ENCODE measurements at places on chromosomes 7 and 10. TPM values are rescaled to one million over a fixed set of nuclear protein-coding genes. Genes with fewer than 3 reads are reported as not detected.

GRCh38 chr7:28291559-28291958 is 111.0 kb upstream of the JAZF1 start:
- DNase-seq: no peak

GRCh38 chr7:30634193-30634626 is 39.5 kb downstream of the GARS1 start:
- no peak for DNase-seq

DNA sequence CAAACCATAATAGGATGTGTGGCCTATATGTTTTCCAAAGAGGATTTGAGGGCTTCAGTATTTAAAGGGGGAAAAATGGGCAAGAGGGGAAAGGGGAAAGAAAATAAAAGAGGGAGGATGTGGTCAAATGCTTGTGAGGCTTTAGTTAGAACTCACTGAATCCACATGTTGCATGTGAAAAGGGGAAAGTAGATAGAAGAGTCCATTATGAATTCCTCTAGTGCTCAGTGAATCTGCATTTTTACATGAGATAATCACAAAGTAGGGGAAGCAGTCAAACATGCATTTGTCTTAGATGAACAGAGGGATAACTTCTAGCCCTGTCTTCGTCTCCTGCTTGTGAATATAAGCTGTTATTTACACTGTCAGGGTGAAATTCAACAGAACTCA is 24.6 kb upstream of the AKAP9 start:
- DNase-seq: no peak

GRCh38 chr10:119546009-119546408 is 3.5 kb upstream of the RGS10 start:
- no peak for DNase-seq

DNA sequence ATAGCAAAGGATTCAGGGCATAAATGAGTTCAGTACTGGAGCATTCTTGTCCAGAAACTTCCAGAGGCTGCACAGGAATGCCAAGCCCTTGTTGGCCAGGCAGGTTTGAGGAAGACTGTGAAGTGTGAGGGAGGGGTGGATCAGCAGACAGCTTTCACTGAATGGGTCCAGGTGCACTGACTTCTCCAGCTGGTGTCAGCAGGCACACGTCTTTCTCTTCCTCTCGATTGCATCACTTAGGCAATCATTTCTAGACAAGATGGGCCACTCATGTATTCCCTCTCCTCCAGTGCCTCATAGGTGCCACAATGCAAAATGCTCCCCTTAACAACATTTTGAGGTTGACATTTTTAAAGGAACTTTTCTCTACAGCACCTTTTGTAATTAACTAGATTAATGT is 15.6 kb upstream of the PLEKHS1 start:
- no peak for DNase-seq

DNA sequence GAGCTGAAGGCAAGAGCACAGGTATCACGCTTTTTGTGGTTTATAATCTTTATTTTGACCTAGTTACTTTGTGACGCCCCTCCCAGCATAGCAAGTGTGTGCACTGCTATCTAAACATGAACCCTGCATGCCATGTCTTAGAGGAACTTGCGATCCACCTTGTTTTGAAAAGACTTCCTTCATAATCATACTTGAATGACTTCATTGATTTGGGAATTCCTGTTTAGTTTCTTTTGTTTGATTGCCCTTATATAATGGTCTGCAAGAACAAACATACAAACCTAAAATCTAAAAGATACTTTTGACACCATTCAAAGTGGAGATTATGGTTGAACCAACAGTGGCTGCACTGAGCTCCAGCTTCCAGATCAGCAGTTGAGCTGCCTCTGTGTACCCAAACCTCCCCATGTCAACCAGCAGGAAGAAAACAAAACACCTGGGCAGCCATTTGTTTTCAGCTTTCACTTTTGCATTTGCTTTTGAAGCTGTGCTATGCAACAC is 132.6 kb downstream of the CELF2 start:
- DNase-seq: no peak

DNA sequence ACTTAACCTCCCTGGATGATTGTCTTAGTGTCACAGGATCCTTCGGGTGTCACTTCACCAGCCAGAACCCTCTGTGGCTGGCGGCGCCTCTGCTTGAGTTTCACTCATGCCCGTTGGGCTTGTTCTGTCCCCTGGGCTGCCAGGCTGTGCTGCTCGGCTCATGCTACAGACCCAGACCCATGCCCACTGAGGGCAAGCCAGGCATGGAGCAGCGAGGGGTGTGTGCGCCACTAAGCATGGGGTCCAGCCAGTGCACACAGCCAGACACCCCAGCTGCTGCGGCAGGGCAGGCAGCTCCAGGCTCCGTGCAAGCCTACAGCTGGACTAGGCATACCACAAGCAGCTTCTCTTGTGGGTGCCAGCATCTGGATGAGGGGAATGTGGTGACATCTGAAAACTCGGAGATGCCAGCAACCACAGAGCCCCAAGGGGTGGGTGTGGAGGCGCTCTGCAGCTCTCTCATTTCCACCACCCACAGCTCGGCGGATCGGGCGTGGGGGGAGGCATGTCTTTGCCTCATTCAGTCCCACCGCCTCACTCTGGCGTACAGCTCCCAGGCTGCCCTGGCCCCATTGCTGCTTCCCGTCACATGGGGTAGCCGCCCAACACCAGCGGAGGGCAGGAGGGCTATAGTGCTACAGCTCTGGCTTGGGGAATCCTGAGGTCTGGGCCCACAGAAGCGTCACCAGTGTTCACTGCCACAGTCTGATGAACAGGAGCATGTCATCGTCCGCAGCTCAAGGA is 269.6 kb upstream of the LRGUK start:
- no peak for DNase-seq

GRCh38 chr10:103966671-103967447 is at the start of gene SLK:
Gene SLK, plus strand, starts transcription at chr10:103967140. Its CDS starts 606 bp downstream, at chr10:103967746.
- DNase-seq: no peak

- peak; percentile 15 for DNase-seq
Measured at GRCh38 chr7:142587578-142588191, 161.6 kb upstream of the PRSS1 start.

DNA sequence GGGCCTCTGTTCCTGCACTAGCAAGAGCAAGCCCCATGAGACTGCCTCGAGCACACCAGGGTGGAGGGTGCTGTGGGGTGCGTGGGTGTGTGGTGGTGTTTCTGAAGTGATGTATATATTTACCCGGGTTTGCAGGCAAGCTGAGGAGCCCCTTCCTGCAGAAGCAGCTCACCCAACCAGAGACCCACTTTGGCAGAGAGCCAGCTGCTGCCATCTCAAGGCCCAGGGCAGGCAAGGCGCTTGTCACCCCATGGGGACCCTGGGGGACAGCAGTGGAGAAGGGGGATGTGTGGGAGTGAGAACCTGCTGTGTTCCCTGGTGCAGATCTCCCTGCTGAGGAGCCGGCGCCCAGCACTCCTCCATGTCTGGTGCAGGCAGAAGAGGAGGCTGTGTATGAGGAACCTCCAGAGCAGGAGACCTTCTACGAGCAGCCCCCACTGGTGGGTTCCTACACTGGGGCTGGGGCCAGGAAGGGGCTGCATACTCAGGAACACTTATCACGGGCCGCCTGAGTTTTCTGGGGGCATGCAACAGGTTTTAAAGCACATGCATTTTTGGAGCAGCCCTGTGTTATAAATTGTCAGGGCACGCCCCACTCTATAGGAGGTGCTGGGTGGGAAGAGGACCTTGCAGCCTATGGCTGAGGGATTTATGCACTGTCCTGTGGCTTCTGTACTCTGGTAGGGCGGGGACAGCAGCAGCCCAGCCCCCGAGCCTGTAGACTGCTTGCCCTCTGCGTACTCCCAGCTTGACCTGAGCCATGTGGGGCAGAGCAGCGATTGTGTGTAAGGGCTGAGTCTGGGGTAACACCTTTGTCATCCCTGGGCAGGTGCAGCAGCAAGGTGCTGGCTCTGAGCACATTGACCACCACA is 5.9 kb downstream of the PGAM2 start:
- no peak for DNase-seq

DNA sequence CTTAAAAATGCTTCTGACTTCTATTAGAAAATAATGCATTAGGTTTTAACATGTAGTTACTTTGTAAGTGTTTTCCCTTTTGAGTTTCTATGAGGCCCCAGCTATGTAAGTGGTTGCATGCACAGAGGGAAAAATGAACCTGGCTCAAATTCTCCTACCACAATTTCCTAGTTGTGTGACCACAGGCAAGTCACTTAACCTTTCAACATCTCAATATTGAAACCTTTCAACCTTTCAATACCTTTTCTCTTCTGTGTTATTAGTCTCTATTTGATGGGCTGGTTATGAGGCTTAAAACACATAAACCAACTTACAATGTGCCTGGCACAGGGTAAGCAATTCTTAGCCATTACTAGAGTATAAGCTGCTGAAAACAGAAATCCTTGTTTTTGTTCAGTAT is 203.0 kb downstream of the KCND2 start:
- peak; percentile 21 for DNase-seq

DNA sequence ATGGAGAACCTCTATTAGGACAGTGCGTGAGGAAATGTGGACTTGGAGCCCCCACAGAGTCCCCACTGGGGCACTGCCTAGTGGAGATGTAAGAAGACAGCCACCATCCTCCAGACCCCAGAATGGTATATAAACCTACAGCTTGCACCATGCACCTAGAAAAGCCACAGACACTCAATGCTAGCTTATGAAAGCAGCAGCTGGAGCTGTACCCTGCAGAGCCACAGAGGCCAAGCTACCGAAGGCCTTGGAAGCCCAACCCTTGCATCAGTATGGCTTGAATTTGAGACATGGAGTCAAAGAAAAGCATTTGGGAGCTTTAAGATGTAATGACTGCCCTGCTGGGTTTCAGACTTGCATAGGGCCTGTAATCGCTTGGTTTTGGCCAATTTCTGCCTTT is 361.3 kb downstream of the ZNF248 start:
- no peak for DNase-seq

- no peak for DNase-seq
Measured at GRCh38 chr7:132953468-132953867, 128.4 kb downstream of the CHCHD3 start.

- no peak for DNase-seq
Measured at GRCh38 chr7:18647582-18647981, 152.0 kb downstream of the HDAC9 start.

DNA sequence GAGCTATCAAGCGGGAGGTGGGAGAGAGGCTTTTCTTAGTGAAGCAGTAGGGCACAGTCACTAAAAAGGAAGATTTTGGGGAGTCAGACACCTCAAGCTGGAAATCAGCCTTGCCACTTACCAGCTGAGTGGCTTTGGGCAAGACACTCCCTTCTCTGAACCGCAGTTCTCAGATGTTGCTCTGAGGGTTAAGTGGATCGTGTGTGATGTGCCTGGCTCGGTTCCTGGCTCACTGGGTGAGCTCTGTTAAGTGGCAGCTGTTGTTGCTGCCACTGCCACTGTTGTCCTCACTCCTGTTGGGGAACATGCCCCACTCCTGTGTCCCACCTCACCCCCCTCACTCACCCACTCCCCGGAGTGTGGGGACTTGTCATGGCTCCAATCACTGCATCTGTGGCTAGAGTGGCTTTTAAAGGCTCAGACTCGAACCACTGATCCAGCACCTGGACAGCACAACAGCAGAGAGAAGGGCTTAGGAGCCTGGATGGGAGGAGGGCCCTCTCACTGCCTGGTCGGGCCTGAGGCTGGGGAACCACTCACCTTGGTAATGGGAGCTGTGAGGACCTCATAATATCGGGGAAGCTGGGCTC is 20.0 kb downstream of the PYROXD2 start:
- DNase-seq: no peak

- DNase-seq: no peak
Measured at GRCh38 chr10:49299816-49300139, 808 bp downstream of the C10orf71 start.

GRCh38 chr7:159370-160270 is 32.8 kb upstream of the FAM20C start:
- no peak for DNase-seq

- no peak for DNase-seq
Measured at GRCh38 chr7:33137103-33137502, 7.7 kb downstream of the BBS9 start.

DNA sequence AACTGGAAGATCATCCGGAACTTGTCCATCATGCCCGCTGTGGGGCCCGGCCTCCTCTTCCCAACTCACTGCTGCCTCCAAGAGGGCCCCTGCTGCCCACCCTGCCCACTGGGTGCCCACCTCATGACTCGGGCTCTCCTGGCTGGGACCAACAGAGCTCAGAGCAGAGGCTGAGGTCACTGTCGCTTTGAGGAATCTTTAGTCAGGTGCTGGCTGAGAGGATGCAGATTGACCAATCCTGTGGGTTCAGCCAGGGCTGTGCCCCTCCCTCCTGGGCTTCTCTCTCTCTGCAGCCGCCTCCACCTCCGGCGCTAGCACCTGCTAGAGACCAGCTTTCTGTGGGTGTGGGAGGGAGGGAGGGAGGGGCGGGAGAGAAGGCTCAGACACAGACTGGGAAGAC is at the start of gene CALHM1:
CALHM1 (minus strand) TSS at position 181 of the 400 bp plus-strand sequence; CDS start at position 32, 149 bp downstream.
- DNase-seq: no peak

GRCh38 chr10:132551093-132551807 is 13.7 kb downstream of the INPP5A start:
- no peak for DNase-seq

DNA sequence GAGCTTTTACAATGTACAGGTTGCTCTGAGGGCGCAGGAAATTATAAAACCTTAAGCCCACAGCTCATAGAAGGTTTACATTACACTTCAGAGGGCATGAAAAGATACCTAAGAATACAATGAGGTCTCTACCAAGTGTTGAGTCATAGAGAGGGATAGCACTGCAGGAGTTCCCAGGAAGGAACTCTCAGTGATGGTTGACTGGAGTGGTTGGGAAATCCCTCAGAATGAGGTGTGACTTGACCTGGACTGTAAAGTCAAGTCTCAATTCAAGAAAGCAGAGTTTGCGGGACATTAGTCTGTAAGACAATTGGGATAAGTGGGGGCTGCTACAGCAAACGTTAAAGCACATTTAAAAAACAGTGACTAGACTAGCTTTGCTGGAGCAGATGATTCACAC is 21.9 kb downstream of the TNKS2 start:
- DNase-seq: no peak

- DNase-seq: no peak
Measured at GRCh38 chr7:6153646-6154541, 118.5 kb downstream of the CYTH3 start.

GRCh38 chr10:19788075-19788686 is 28.1 kb upstream of the PLXDC2 start:
- no peak for DNase-seq

- DNase-seq: no peak
Measured at GRCh38 chr10:133308421-133309099, at the start of the genes TUBGCP2 and ZNF511. Gene TUBGCP2, minus strand, starts transcription at chr10:133308872. Its CDS starts 5,931 bp downstream, at chr10:133302941. Gene ZNF511, plus strand, starts transcription at chr10:133308914. Its CDS starts 30 bp downstream, at chr10:133308944.

GRCh38 chr7:76310102-76310957 is 7.9 kb downstream of the HSPB1 start:
- no peak for DNase-seq

Gene PLXNA4
- 0.03 TPM for total RNA-seq

Gene VIPR2
- total RNA-seq: not detected

Gene ZCWPW1
- 3.3 TPM for total RNA-seq

Gene HK1
- total RNA-seq: 66.8 TPM

Gene MYL7
- not detected for total RNA-seq

Gene CDK13
- 35.2 TPM for total RNA-seq

Gene SPDYE1
- total RNA-seq: not detected

Gene PIP
- total RNA-seq: not detected

Gene PRPS1L1
- not detected for total RNA-seq

Gene TDRD1
- total RNA-seq: not detected

Gene CYP3A7
- total RNA-seq: not detected

Gene PLA2G12B
- not detected for total RNA-seq

Gene GPER1
- total RNA-seq: 7.7 TPM

Gene ANKRD30A
- 0.58 TPM for total RNA-seq

Gene OR6V1
- total RNA-seq: not detected

Gene URGCP
- total RNA-seq: 23.2 TPM

Gene MSMB
- not detected for total RNA-seq

Gene PTF1A
- not detected for total RNA-seq
